ENCODE measurements at places on chromosomes 1 and 21.

DNA sequence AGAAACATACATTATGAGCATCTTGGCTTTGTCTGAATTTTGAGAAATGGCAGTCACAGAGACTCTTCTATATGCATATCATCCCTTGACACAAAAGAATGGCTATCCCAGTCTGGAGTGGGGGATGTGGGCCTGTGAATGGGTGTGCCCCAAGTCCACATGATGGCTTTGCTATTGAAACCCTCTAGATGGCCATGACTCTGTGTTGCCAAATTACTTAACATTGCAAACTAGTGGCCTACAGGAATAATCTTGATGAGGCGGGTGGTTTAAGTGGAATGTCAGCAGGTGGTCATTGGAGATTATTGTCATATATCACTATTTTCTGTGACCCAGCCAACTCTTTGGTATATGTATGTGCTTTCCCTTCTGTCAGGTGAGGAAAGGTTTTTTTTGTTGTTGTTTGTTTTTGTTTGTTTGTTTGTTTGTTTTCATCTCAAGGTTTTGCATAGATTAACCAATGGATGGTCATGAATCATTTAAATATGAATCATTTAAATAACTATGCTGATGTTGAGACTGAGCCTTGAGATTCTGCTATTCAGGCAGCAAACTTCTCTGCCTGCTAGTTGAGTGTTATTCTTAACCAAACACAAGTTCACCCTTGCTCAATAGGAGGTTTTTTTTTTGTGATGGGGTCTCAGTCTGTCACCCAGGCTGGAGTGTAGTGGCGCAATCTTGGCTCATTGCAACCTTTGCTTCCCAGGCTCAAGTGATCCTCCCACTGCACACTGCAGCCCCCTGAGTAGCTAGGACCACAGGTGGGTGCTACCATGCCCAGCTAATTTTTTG lies 103.0 kb downstream of the NOS1AP start:
- DNase-seq: no peak

- no peak for DNase-seq
Measured at GRCh38 chr1:71193153-71193552, 112.3 kb upstream of the ZRANB2 start.

- DNase-seq: no peak
Measured at GRCh38 chr1:89274411-89274857, 1.8 kb upstream of the GBP5 start.

DNA sequence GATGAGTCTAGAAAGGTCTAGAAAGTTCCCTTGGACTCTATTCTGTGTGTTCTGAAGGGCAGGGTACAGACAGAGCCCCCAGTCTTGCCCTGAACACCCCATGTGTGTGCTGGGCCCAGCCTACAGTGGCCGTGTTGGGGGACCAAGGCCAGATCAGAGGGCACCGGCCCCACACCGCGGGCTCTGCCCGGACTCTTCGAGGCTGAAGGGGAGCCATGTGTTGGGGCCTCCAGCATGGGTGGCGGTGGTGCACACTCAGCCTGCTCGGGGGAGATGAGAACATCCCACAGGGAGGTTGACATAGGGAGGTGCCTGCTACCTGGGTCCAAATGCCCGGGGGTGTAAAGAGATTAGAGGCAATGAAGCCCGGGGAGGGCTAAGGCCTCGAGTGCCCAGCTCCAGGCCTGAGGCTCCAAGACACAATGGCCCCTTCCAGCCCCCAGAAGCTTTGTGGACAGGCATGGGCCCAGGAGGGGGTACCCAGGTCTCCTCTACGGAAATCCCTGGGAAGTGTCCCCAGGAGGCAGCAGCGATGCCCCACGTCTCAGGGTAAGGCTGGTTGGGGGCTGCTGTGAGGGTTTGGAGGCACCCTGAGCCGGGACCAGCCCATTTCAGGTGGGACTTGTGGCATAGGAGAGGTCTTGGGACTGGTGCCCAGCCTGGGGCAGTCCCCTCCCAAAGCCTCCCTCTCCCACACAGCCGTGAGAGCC lies 12.1 kb downstream of the ARHGEF16 start:
- no peak for DNase-seq
